ENCODE measurements at places on chromosomes 2 and 18. TPM values are rescaled to one million over a fixed set of nuclear protein-coding genes. Genes with fewer than 3 reads are reported as not detected.

- DNase-seq: no peak
Observed at GRCh38 chr18:47235096-47235495, 16.4 kb downstream of the SKOR2 start.

GRCh38 chr18:36503477-36503876 lies 206.0 kb downstream of the FHOD3 start:
- no peak for DNase-seq

DNA sequence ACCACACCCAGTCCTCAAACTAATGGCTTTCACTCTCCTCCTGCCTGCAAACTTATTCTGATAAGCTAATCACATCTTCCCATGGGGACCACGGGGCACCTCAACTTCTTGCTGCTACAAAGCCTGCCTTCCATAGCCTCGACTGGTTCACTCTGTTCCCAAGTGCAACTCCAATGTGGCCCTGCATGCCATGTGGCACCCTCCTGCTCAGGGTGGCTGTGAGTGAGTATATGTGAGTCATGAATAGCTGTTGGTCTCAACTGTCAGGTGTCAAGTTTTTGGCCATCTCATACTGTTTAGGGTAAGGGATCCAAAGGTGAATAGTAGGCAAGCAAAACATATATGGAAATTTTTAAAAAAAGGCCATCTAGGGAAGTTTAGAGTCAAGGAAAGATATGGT lies 276.1 kb upstream of the DCC start:
- no peak for DNase-seq

GRCh38 chr2:64325852-64326577 lies 127.9 kb upstream of the LGALSL start:
- no peak for DNase-seq

- DNase-seq: no peak
Observed at GRCh38 chr2:97742381-97742847, 29.0 kb downstream of the ZAP70 start.

- no peak for DNase-seq
Observed at GRCh38 chr18:50131591-50131990, 63.4 kb downstream of the MYO5B start.

GRCh38 chr2:228845162-228845925 lies 425.7 kb downstream of the PID1 start:
- DNase-seq: no peak

The TRABD2A gene
- total RNA-seq: 88.1 TPM

The PLCL1 gene
- total RNA-seq: 0.30 TPM

The ST3GAL5 gene
- total RNA-seq: 2.6 TPM

The UGT1A5 gene
- total RNA-seq: 1.1 TPM

Measured in colonic mucosa (tissue), 4 donors.